Stimulated activated CD8-positive, alpha-beta memory T cell treated with anti-CD3 and anti-CD28 coated beads, Interleukin-4, amount 100 ng/mL, for 1 hour (primary cell): ENCODE measurements at places on chromosomes 7 and 10.

DNA sequence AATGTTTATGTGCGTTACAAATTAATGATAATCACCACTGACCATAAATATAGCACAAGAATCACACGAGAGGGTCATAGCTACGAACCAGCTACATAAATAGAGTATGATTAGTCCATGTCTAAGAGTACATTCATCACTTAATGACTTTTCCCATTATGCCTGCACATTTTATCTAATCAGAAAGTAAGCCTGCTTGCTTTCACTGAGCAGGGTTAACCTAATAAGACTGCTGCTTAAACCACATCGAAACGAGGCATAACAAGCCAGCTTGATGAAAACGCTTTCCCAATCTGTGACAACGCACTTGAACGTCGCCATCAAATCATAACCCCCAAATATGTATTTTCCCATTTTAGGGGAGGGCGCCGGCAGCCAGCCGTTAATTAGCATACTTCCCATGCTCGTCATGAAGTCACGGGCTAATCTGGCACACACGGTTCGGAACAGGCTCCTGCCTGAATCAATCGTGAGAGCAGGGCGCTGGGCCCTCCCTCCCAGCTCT is 71.5 kb downstream of the EBF3 start:
- no peak for DNase-seq

DNA sequence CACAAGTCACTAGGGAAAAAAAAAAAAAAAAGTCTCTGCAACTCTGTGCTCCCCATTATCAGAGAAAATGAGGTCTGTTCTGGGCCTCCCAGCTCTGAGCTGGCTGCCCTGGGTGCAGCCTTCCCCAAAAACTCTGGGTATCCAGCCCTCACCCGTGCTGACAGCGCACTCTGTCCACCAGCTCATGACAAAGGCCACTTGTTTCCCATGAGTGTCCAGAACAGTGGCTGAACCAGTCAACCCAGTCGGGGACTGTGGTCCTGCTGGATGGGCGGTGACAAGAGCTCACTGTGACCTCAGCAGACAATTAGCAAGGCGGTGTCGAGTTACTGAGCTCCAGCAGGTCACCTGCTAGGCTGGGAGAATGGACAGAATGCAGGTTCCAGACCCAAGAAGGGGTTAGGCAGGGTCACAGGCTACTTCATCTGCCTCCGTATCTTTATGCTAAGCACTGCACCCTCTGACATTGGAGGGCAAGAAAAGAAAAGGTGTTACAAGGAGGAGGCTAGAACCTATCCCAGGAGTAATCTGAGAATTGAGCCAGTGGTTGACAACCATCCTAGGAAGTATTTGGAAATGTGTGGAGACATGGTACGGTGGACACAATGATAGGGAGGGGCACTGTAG is 37.2 kb downstream of the DLG5 start:
- no peak for DNase-seq

DNA sequence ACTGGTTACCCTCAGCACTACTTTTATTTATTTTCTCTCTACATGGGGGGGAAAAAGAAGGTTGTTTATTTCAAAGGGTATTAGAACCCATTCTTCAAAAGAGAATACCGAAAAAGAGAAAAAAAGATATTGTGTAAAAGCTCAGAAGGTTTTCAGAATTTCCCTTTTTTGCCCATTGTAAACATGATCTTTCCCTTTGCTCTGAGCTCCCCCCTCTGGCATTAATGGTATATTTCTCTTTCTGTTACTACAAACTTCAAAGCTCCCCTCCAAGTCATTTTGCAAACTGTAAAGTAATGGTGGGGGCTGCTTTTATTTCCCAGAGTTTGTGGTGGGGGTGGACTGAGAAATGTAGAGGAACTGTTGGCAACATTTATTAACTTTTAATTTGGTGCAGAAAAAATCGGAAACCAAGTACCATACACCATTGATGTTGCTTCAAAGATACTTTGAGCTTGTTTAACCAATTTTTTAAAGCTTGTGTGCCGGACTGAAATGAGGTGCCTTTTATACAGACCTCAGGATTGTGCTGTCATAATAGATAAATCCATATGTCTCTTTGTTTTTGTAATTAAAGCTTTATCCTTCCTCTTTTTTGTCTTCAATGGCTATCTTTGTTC is 181.5 kb downstream of the EXOC4 start:
- DNase-seq, result no peak

GRCh38 chr10:116395223-116395985 is 32.2 kb upstream of the PNLIPRP3 start:
- no peak for DNase-seq

GRCh38 chr10:107666214-107666613 is 501.7 kb upstream of the SORCS1 start:
- DNase-seq, result no peak

DNA sequence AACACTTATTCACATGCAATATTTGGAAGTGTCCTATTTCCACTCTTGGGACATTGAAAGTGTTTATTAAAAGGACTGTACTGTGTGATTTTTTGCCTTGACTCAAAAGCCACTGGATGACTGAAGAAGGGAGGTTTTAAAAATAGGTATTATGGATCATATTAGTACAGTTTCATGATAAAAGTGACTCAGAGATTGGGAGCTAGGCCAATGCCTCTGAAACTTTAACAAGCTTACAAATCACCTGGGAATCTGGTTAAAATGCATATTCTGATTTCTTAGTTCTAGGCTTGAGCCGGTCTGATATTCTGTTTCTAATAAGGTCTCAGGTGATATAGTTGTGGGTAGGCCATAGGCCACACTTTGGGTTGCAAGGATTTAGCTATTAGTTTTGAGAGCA is 191.2 kb downstream of the PLXDC2 start:
- DNase-seq, result no peak
